ENCODE measurements at places on chromosomes 4 and X. TPM values are rescaled to one million over a fixed set of nuclear protein-coding genes. Genes with fewer than 3 reads are reported as not detected.

Gene ACOT9
- 105 TPM for total RNA-seq

Gene ZC4H2
- total RNA-seq, result 1.9 TPM

Gene EGF
- total RNA-seq, result 0.33 TPM

Gene CXCL10
- total RNA-seq, result not detected

Gene ZNF732
- total RNA-seq, result not detected

Gene CYP2U1
- 1.5 TPM for total RNA-seq

Gene LDB2
- total RNA-seq, result not detected

Gene ARHGEF38
- total RNA-seq, result not detected

Gene PAGE2B
- not detected for total RNA-seq

Gene EBP
- total RNA-seq, result 142 TPM

Gene MAGEA10
- 0.07 TPM for total RNA-seq

Gene RNF128
- total RNA-seq, result not detected

Gene HTR2C
- not detected for total RNA-seq

Gene MSMO1
- 19.5 TPM for total RNA-seq

Gene DOCK11
- 7.1 TPM for total RNA-seq

Gene PPP1R2C
- total RNA-seq, result not detected

Gene DCAF4L1
- total RNA-seq, result 0.13 TPM

Gene SRPX
- total RNA-seq, result 7.3 TPM

Gene CT45A8
- total RNA-seq, result not detected
